ENCODE measurements at places on chromosomes 3 and 15.

DNA sequence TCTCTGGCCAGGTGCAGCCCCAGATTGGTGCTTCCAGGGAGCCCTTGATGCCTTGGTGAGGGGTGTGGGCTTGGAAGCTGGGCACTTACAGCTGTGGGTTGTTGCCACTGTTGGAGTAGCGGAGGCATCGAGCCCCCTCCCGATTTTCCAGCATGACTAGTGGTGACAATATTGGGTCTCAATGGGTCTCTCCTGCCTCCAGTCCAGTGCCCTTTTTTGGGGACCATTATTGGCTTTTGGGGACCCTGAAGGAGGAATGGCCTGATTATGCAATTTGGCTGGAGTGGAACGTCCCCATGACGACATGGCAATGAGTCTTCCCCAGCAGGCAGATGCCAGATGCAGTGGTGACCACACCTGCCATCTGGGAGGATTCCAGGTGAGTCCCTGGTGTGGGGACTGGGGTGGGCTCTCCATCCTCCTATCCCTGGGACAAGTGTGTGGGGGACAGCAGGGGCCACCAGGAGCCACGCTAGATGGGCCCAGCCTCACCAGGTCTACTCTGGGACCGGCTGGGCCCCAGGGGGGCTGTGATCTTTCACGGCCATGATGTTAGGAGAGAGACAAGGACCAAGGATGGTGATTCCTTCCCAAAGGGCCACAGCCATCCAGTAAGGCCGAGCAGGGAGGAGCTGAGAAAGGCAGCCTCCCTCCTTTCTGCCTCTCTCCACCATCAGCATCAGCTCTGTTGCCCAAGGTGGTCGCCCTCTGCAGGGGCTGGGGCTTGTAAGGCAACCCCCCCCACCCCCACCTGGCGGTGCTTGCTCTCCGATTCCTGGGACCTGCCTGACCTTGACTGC is 196.8 kb downstream of the GOLGA6L6 start:
- no peak for DNase-seq

DNA sequence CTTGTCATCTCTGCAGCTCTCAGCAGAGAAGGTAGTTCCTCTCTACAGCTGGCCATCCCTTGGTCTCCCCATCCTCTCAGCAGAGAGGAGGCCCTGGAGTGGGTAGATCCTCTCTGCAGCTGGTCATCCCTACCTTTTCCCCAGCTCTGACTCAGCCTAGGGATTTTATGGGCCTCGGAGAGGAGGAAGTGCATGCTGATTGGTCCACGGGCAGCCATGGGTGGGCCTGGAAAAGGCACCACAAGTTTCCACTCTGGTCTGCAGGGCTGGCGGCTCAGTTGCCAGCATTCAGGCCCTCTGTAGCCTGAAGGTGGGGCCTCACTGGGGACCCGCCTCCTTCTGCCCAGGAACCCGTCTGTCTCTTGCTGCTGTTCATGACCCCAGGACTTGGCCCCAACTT is 36.9 kb downstream of the NR1D2 start:
- DNase-seq = no peak

DNA sequence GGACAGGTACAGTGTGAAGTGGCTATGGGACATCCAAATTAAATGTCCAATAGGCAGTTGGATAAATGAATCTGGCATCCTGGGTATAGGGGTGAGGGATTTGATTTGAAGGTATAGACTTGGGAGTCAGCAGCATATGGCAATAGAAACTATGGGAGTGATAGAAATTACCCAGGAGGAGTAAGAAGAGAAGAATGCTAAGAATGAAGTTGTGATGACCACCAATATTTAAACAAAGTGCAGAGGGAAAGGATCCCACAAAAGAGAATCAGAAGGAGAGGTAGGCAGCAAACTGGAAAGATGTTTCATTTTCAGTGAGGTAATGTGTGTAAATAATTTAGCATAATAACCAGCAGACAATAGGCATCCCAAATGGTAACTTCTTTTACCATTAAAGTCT is 13.8 kb upstream of the MSL2 start:
- DNase-seq = peak; percentile 61

DNA sequence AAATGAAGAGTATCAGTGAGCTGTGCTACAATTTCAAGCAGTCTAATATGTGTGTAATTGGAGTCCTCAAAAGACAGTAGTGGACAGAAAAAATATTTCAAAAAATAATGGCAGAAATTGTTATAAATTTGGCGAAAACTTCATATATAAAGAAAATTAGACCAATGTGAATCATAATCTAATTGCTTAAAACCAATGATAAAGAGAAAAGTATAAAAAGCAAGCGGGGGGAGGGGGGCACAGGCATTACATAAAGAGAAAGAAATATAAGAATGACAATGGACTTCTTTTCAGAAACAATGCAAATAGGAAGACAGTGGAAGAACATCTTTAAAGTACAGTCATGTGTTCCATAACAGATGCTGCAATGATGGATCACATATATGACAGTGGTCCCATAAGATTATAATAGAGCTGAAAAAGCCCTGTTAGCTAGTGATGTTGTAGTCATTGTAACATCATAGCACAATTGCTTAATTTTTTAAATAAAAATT is 7.9 kb upstream of the PXYLP1 start:
- no peak for DNase-seq

DNA sequence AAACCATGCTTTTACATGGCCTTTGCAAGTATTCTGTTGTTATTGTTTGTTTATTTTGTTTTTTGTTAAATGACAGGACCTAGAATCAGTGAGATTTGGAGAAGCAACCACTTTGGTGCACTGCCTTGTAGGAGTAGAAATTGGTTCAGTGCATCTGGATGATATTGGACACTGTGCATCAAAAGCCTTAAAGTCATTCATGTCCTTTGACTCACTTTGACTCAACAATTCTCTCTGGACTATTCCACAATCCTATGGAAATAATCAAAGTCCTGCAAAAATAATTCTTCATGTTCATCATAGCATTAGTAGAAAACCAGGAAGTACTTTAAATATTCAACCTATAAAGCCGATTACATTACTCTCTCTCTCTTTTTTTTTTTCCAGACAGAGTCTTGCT is 224.8 kb downstream of the ABHD5 start:
- no peak for DNase-seq

- no peak for DNase-seq
Observed at GRCh38 chr3:108250626-108251025, 28.4 kb upstream of the IFT57 start.

DNA sequence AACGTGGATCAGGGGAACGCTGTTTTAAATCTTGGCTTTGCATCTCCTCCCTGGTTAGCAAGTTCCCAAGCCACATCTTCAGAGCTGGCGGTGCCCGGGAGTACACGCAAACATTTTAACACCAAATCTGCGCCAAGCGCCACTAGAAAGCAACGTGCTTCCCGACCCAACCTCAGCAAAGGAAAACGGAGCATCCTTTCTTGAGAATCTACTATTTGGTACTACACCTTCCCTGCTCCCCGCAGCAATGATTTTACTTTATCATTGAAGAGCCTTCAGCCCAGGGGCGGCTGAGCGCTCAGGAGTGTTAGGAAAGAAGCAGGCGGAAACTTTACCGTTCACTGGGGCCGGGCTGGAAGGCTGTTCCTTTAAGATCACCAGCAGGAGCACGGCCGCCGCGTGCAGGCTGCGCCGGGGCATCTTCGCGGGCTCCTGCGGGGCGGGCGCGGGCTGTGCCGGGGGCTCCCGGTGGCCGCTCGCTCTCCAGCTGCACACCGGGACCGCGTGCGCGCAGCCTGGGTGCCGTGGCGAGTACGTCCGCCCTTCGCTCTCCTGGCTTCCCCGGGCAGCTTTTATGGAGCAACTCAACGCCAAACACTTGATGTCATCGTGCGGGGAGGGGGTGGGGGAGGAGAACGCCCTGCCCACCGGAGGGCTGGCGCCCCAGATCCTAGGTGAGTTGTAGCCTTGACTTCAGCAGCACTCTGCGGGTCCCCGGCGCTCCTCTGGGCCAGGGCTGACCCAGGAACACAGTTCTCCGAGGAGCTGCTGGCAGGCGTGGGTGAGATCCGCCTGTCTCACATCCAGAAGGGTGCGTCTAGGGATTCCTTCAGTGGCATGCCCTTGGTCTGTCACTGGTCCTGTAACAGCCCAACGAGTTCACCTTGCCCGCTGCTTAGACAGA is at the start of gene CA12:
Gene CA12, minus strand, starts transcription at position 546 of the 904 bp plus-strand sequence. Its CDS starts 126 bp downstream, at position 420.
- peak; percentile 31 for DNase-seq

DNA sequence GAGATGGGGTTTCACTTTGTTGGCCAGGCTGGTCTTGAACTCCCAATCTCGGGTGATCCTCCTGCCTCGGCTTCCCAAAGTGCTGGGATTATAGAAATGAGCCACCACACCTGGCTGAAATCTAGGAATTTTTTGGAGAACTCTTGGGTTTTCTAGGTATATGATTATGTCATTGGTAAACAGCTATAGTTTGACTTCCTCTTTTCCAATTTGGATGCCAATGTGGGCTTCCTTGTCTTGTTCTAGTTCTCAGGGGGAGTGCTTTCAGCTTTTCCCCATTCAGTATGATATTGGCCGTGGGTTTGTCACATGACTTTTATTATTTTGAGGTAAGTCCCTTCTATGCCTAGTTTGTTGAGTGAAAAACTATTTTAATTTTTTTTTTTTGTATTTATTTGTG is 17.9 kb downstream of the KCNMB3 start:
- DNase-seq = no peak

- DNase-seq = no peak
Observed at GRCh38 chr3:107643038-107643883, 120.5 kb downstream of the BBX start.

DNA sequence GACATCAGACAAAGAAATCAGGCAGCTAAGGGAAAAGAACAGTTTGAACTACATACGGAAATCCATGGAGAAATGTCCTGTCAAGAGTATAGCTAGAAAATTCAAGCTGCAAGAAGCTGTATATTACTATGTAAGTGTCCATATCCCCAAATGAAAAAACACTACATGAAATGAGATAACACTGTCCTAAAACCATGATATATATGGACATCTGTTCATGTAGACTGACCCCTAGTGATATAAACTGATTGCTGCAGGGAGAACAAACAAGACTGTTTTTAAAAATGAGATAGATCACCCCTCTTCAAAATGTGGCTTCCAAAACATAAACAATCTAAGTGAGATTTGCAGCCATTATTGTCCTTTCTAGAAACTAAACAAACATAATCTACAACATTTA is 985.6 kb downstream of the EPHA3 start:
- DNase-seq = peak; percentile 1

DNA sequence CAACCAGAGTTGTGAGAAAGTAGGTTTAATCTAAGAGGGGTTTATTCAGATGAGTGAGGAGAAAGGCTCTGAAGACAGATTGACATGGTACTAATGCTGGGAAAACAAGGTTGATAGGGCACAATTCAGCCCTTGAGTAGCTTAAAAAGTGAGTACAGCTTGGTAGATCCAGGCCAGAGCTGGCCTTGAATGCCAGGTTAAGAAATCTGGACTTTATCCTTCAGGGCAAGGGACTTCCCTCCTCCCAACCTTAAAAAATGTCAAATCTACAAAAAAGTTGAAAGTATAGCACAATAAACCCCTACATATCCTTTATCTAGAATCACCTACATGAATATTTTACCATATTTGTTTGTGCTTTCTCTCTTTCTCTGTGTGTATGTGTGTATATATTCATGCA is 7.9 kb downstream of the TM4SF18 start:
- DNase-seq = no peak

- DNase-seq = no peak
Observed at GRCh38 chr3:43581343-43581742, 40.5 kb downstream of the ANO10 start.

GRCh38 chr3:76552653-76553052 is 487.2 kb upstream of the ROBO2 start:
- DNase-seq = no peak

GRCh38 chr3:178778589-178778988 is 242.4 kb downstream of the KCNMB2 start:
- no peak for DNase-seq

GRCh38 chr3:128549283-128550112 is 56.5 kb upstream of the GATA2 start:
- DNase-seq = peak; percentile 87

DNA sequence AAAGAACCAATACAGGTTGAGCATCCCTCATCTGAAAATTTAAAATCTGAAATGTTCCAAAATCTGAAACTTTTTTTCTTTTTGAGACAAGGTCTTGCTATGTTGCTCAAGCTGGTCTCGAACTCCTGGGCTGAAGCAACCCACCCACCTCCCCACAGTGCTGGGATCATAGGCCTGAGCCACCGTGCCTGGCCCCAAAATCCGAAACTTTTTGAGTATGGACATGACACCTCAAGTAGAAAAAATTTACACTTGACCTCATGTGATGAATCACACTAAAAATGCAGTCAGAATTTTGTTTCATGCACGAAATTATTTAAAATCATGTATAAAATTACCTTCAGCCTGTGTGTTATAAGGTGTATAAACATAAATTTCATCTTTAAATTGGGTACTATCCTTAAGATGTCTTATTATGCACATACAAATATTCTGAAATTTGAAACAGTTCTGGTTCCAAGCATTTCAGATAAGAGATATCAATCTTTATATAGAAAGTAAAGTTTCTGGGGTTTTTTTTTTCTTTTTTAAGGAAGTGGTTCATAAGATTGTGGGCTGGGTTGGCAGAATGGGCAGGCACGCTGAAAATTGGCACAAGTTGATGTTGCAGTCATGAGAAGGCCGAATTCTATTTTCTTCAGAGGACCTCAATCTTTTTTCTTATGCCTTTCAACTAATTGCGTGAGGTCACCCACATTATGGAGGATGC is 72.5 kb downstream of the SPRED1 start:
- no peak for DNase-seq

DNA sequence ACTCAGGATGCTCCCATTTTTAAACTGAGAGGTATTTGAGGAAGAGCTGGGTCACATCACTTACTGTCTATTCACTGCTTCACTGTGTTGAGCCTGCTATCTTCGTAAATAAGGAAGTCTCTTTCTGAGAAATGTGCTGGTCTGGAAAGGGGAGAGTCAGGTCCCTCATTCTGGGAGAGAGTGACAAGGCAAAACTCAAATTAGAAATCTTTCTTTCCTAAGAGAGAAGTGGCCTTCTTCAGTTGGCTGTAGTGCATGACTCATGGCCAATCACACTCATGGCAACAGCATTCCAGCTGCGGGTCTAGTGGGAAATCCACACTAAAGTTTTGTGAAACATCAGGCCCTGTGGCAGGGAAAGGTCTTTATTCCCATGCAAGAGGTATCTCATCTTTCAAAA is 11.5 kb upstream of the TIMP4 start:
- no peak for DNase-seq

GRCh38 chr3:97658668-97659285 is 105.8 kb upstream of the ARL6 start:
- peak; percentile 3 for DNase-seq

- DNase-seq = no peak
Observed at GRCh38 chr3:13243586-13243985, 170.4 kb upstream of the IQSEC1 start.

GRCh38 chr15:22895465-22896190 is 57.2 kb downstream of the NIPA2 start:
- peak; percentile 48 for DNase-seq

DNA sequence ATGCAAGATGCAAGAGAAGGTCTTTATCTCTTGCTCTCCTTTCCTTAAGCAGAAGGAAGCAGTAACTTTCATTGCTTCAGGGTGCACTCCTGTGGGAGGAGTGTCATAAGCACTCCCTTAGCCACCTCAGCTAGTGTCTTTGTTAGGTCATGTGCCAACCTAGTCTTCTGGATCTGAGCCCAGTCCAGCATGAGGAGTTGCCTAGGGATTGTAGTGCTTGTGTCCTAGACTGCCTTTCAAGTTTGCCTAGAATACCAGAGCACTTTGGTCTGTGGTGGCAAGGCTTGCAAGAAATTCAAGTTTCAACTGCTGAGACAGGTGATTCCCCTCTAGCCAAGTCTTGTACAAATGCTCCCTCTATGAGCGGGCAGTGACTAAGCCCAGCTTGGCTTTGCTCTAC is 633.6 kb downstream of the ZNF385D start:
- no peak for DNase-seq

GRCh38 chr3:124174476-124174875 is 182.6 kb upstream of the ROPN1 start:
- peak; percentile 5 for DNase-seq

Measured in HTR-8/SVneo (cell line).